Activated naive CD4-positive, alpha-beta T cell treated with anti-CD3 and anti-CD28 coated beads, Interleukin-2, amount 50 U/mL, for 72 hours (primary cell): ENCODE measurements at places on chromosomes 11 and 22. TPM values are rescaled to one million over a fixed set of nuclear protein-coding genes. Genes with fewer than 3 reads are reported as not detected.

The ZNF280A gene
- not detected for total RNA-seq

The HORMAD2 gene
- total RNA-seq: not detected

The DGCR6 gene
- 1.5 TPM for total RNA-seq

The SMTNL1 gene
- total RNA-seq: not detected

The SCUBE2 gene
- total RNA-seq: 0.70 TPM

The OR51E2 gene
- not detected for total RNA-seq

The PRR5L gene
- 46.9 TPM for total RNA-seq

The CATSPER1 gene
- total RNA-seq: not detected

The DRD4 gene
- 5.6 TPM for total RNA-seq

The MS4A3 gene
- total RNA-seq: not detected

The PHOX2A gene
- not detected for total RNA-seq

The CAPN5 gene
- 2.5 TPM for total RNA-seq

The SLC17A6 gene
- not detected for total RNA-seq

The MYOD1 gene
- not detected for total RNA-seq

The BRD1 gene
- 27.7 TPM for total RNA-seq

The IRF7 gene
- total RNA-seq: 25.3 TPM

The SEPTIN3 gene
- total RNA-seq: 1.2 TPM

The SEC14L6 gene
- total RNA-seq: not detected

The LDHA gene
- 2,196 TPM for total RNA-seq

The ZNF214 gene
- total RNA-seq: not detected

The NXPE2 gene
- not detected for total RNA-seq

The RANBP1 gene
- total RNA-seq: 349 TPM

The SLC22A6 gene
- total RNA-seq: not detected

The KCNJ5 gene
- total RNA-seq: not detected
